Large intestine (tissue), 12 donors: ENCODE measurements at places on chromosomes 5 and 9. TPM values are rescaled to one million over a fixed set of nuclear protein-coding genes. Genes with fewer than 3 reads are reported as not detected.

NEURL1B gene
- polyA plus RNA-seq: 13.5 TPM

MOB3B gene
- 34.7 TPM for polyA plus RNA-seq

NUDT2 gene
- polyA plus RNA-seq: 25.6 TPM

TAS2R1 gene
- not detected for polyA plus RNA-seq

- no peak for DNase-seq
- peak overlapping the region; percentile 21 for H3K4me3 ChIP-seq
- H3K4me1 ChIP-seq: no peaks in the 10 kb centered on the region
- H3K27me3 ChIP-seq: peaks cover 59% of the 10 kb centered on the region
- H3K27ac ChIP-seq: no peak overlapping the region
- no peaks in the 10 kb centered on the region for H3K36me3 ChIP-seq
Measured at GRCh38 chr5:1931604-1932231, 49.0 kb upstream of the IRX4 start.

GRCh38 chr9:82474235-82474634 lies 485.7 kb downstream of the SPATA31D1 start:
- H3K36me3 ChIP-seq: no peaks in the 10 kb centered on the region
- H3K27ac ChIP-seq: no peak overlapping the region
- no peaks in the 10 kb centered on the region for H3K4me1 ChIP-seq
- no peak for DNase-seq
- H3K27me3 ChIP-seq: no peaks in the 10 kb centered on the region

DNA sequence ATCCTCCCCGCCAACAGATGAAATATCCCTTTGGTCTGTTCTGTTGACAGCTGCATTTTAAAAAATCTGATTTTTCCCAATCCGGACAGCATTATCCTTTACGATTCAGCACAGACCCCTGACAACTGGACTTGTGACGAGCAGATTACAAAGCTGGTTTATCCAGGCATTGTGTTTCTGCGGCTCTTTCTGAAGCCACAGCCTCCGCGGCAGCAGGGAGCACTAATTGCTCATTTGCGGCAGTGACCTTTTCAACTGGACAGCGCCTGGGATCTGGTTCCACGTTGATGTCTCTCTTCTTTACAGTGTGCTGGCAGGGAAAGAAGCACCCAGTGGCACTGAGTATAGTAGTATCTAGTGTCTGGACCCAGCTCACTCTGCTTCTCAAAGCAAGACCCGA lies 351.2 kb downstream of the ZNF608 start:
- no peak for DNase-seq
- H3K27ac ChIP-seq: no peak overlapping the region
- H3K4me1 ChIP-seq: no peaks in the 10 kb centered on the region
- H3K36me3 ChIP-seq: no peaks in the 10 kb centered on the region
- H3K4me3 ChIP-seq: no peak overlapping the region

DNA sequence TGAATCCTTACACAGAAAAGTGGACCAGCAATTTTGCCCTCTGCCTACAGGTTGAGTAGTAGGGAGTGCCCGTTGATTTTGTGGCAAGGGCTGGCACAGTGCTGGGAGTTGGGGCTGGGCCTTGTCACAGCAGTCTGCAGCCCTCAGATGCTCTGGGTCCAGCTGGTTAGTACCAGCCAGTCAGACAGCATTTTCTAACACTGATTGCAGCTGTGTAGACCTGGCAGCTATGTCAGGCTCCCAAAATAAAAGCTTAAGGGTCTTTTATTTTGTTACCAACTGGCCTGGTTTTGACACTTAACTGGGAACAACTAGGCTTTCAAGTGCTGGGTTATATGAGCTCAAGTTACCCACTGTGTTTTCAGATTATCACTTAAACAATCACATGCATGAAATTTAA lies 57.7 kb downstream of the MAT2B start:
- no peak overlapping the region for H3K27ac ChIP-seq
- peaks cover 4% of the 10 kb centered on the region for H3K4me1 ChIP-seq
- DNase-seq: no peak
- no peak overlapping the region for H3K4me3 ChIP-seq
- H3K36me3 ChIP-seq: no peaks in the 10 kb centered on the region

DNA sequence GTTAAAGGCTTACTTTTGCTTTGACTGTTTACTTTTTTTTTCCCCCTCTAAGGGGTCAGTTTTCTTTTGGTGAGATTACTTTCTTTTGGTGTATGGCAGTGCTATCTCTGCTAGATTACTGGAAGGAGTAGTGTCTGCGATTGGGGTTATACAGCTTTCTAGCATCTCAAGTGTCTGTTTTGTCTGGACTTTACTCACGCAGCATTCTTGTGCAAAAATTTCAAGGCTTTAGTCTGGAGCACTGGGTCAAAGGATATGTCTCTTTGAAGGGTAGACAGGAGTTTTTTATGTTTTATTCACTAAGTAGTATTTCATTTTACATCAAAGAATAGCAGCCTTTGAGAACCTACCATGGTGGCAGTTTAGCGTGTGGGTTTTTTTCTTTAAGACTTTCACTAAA lies 52.6 kb downstream of the NDUFS4 start:
- no peak for DNase-seq
- no peaks in the 10 kb centered on the region for H3K4me1 ChIP-seq

DNA sequence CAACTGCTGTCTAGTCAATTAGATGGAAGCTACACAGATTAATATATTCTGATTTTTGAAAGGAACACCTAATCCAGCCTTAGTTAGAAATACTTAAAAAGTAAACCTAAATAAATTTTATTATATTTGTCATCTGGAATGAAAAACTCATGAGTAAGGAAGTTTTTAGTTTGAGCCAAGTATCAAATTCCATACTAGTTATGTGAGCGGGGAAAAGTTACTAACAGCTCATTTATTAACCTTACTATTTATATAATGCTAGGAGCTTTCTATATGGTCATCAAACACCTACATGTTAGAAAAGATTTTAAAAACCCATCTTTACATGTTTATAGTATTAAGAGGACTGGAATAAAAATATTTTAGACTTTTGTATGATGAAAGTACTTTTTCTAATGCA lies 41.6 kb upstream of the POU5F2 start:
- no peaks in the 10 kb centered on the region for H3K4me1 ChIP-seq
- H3K4me3 ChIP-seq: no peak overlapping the region
- no peaks in the 10 kb centered on the region for H3K27me3 ChIP-seq
- DNase-seq: no peak

DNA sequence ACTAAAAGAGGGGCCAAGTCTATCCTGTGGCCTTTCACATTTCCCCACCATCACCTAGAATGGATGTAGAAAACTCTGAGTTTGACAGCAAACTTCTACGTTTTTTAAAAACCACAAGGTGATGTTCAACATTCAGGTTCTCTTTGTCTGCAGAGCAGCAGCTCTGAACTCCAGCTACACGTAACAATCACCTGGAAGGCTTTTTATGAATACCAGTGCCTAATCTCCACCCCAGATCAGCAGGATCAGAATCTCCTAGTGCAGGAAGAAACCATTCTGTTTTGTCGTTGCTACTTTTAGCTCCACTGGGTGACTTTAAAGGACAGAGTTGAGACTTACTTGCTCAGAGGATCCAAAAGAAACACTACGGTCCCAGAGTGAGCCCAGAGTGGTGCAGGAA lies 44.3 kb downstream of the EPB41L4A start:
- no peaks in the 10 kb centered on the region for H3K27me3 ChIP-seq
- H3K4me3 ChIP-seq: no peak overlapping the region
- H3K36me3 ChIP-seq: no peaks in the 10 kb centered on the region
- H3K4me1 ChIP-seq: no peaks in the 10 kb centered on the region

GRCh38 chr9:132447346-132447745 lies 37.3 kb downstream of the CFAP77 start:
- DNase-seq: no peak
- H3K4me3 ChIP-seq: no peak overlapping the region
- no peak overlapping the region for H3K27ac ChIP-seq
- H3K4me1 ChIP-seq: no peaks in the 10 kb centered on the region

DNA sequence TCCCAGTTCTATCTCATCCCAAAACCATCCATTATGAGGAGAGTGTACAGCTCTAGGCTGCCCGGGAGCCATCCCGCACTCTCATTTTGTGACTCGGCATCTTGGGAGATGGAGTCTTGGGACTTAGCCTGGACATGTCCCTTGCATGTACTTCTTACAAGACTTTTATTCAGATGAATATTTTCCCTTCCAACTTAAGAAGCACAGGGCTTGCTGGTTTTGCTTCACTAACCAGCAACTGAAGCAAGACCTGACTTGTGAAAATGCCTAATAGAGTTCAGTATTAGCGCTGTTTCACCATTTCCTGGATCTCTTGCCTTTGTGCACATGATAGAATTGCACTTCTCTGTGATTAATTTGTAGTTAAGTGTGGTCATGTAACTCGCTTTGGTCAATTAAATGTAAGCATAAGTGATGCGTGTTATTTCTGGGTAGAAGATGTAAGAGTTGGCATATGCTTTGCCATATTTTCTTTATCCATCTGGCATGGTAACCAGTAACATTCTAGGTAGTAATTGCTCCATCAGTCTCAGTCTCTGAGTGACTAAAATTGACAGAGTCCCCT lies 55.8 kb downstream of the PDCD1LG2 start:
- no peak for DNase-seq
- H3K27me3 ChIP-seq: no peaks in the 10 kb centered on the region
- no peak overlapping the region for H3K4me3 ChIP-seq
- no peaks in the 10 kb centered on the region for H3K4me1 ChIP-seq

DNA sequence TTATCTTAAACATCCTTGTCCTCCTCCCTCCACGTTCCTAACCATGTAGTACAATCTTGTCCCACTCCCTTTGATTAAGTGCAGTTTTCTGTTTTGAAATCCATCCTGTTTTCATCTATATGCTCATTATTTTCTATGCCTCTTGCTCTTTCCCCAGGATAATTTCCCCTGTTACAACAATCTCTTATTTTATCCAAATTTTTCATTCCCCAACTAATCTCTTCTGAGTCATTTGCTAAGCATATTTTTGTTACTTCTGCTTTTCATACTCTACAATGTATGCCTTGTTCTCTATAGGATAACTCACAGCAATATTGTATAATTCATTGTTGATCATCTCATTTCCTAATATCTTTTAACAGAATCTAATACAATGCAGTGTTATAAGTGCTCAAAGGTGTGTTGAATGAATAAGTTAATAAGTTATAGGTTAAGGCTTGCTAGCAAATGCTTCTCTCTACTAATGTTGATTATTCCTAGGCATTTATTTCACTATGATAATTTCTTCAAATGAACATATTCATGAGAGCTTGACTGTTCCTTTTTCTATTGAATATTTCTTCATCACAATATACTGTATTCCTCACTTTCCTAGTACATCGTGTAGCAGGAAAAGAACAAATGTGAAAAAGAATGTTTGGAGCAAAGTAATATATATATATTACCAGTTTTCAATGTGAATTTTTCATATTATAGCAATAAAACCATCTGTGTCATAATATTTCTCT lies 1.5 kb downstream of the OMD start:
- H3K4me1 ChIP-seq: peaks cover 4% of the 10 kb centered on the region
- H3K27me3 ChIP-seq: no peaks in the 10 kb centered on the region

- no peaks in the 10 kb centered on the region for H3K27me3 ChIP-seq
- H3K36me3 ChIP-seq: no peaks in the 10 kb centered on the region
- H3K27ac ChIP-seq: no peak overlapping the region
- no peak overlapping the region for H3K4me3 ChIP-seq
- DNase-seq: no peak
Measured at GRCh38 chr9:12674961-12675360, 18.2 kb upstream of the TYRP1 start.

DNA sequence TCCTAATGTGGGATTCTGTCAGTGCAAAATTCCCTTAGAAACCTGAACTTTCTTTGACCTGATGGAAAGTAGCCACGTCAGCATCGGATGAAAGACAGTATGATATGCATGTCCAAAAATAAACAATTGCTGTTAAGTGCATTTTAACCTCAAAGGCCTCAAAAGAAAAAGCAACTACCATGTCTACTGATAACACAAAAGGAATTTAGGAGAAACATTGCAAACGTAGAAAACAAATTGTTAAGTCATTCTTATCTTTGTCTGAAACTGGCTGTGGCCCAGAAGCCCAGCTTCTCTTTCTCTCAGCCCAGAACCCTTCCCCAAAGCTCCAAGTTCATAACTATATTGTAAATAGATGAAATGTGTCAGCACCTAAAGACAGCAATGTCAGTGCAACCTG lies 11.1 kb upstream of the LHFPL2 start:
- H3K36me3 ChIP-seq: no peaks in the 10 kb centered on the region
- H3K27ac ChIP-seq: no peak overlapping the region
- no peaks in the 10 kb centered on the region for H3K4me1 ChIP-seq
- DNase-seq: no peak

DNA sequence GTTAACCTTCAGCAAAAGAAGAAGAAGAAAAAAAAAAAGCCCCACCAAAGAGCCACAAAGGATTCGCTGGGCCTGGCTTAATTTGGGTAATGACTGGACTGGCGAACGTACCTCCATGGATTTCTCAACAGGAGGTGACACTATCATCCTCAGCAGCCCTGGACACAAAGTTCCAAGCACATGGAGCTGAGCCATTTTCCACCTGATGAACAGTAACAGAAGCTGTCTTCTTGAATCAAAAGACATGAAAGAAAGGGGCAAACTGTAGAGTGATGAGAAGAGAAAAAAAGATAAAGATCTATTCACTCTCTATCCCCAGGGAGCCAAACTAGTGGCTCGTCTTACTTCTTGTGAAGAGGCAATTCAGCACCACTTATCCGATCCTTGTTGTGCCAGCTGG lies 150.2 kb upstream of the TRPM3 start:
- no peak overlapping the region for H3K27ac ChIP-seq
- H3K4me1 ChIP-seq: no peaks in the 10 kb centered on the region
- no peaks in the 10 kb centered on the region for H3K27me3 ChIP-seq
- DNase-seq: no peak
- H3K4me3 ChIP-seq: no peak overlapping the region

- no peaks in the 10 kb centered on the region for H3K36me3 ChIP-seq
- DNase-seq: no peak
- H3K4me1 ChIP-seq: no peaks in the 10 kb centered on the region
Measured at GRCh38 chr5:41338136-41338675, 124.9 kb upstream of the C6 start.

DNA sequence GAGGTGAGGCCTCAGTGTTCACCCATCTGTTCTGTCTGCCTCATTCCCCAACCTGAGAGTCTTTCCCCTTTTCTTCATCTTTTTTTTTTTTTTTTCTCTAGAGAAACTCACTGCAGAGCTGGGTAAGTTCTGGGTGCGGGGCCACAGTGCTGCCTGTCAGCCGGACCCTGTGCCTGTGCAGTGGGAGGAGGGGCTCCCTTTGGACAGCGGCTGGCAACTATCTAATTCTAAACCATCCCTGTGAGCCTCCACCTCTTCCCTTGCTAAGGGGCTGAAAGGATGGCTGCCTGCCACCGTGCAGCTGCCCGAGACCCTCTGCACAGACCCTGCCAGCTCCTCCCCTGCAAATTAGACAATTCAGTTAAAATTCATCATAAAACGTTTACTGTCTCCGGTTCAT lies 14.1 kb downstream of the BTNL9 start:
- no peaks in the 10 kb centered on the region for H3K36me3 ChIP-seq
- peaks cover 81% of the 10 kb centered on the region for H3K27me3 ChIP-seq
- peaks cover 16% of the 10 kb centered on the region for H3K4me1 ChIP-seq
- no peak for DNase-seq
- no peak overlapping the region for H3K27ac ChIP-seq
